IMR-90 (cell line): ENCODE measurements at places on chromosomes 5 and 9. TPM values are rescaled to one million over a fixed set of nuclear protein-coding genes. Genes with fewer than 3 reads are reported as not detected.
A peak's percentile ranks its signal among the peaks of the same experiment; 100 is the strongest.

Gene CHSY3
- 1.3 and 1.4 TPM in 2 replicates for total RNA-seq

Gene CCDC152
- total RNA-seq: 0.90 and 1.9 TPM in 2 replicates

Gene ERMP1
- 4.7 and 5.0 TPM in 2 replicates for total RNA-seq

Gene EGR1
- total RNA-seq: 2.9 and 5.8 TPM in 2 replicates

Gene LCN12
- total RNA-seq: not detected in 2 replicates

Gene PCDHGB3
- total RNA-seq: 5.9 and 6.7 TPM in 2 replicates

Gene ACTBL2
- total RNA-seq: 1.6 and 1.7 TPM in 2 replicates

Gene PLAC8L1
- total RNA-seq: not detected in 2 replicates

Gene UNC13B
- total RNA-seq: 12.2 and 14.3 TPM in 2 replicates

Gene GPR150
- total RNA-seq: under 0.01 TPM in 2 replicates

Gene ENTREP1
- not detected in 2 replicates for total RNA-seq

GRCh38 chr5:116410336-116410890 lies 164.2 kb downstream of the SEMA6A start:
- no peaks in the 10 kb centered on the region for H3K27me3 ChIP-seq
- DNase-seq: peak; percentile 5
- no peaks in the 10 kb centered on the region for H3K36me3 ChIP-seq
- H3K27ac ChIP-seq: no peak overlapping the region
- H3K4me1 ChIP-seq: no peaks in the 10 kb centered on the region

DNA sequence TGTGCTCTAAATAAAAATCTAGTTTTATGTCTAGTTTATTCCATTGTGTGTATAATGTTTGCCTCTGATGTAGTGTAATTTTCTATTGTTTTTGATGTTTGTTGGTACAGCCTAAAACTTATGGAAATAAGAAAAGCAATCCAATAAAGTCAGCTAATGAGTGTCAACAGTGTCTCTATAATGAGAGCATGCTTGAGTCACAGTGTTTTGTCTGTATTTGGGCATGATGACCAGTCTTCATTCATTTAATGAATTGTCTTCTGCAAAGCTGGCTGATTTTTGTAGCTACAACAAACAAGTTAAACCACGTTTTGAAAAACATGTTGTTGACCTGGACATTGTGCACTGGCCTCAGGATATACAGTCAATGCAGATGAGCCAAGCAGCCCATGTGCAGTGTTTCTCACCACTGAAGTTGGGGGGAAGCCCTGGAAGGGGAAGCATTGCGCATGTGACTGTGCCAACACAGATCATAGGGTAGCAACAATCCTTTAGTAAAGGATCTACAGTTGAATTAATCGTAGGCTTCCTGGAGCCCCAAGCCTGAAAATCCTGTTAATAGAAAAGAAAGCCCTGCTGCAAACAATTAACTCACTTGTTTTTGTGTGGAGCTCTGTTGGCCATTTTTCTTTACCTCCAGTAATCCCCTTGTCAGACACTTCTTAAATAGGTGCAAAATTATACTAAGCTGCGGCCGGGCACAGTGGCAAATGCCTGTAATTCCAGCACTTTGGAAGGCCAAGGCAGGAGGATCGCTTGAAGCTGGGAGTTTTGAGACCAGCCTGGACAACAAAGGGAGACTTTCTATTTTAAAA lies 88.0 kb downstream of the INIP start:
- H3K36me3 ChIP-seq: no peaks in the 10 kb centered on the region
- H3K27ac ChIP-seq: no peak overlapping the region
- H3K4me3 ChIP-seq: no peak overlapping the region
- H3K4me1 ChIP-seq: no peaks in the 10 kb centered on the region
- no peak for DNase-seq

- no peak overlapping the region for H3K4me3 ChIP-seq
- H3K4me1 ChIP-seq: no peaks in the 10 kb centered on the region
- DNase-seq: no peak
These were observed 5.8 kb upstream of the ALDH1A1 start for GRCh38 chr9:72958485-72959281.

DNA sequence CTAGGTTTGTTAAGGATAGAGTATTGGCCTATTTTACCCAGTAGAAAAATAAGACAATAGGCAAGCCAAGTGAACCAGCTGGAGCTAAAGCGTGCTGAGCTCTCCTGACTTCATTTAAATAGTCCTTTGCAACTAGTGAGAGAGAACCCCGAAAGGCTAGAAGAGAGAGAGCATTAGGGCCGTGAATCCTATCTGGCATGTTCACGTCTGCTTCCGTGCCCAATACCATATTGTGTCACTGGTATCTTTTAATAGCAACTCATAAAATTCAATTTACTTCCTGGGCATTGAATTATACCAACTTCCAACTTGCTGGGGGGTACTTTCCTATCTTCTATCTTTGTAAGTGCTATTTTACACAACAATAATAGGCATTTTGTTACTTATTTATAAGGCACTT lies 13.8 kb downstream of the DNAJC18 start:
- H3K4me1 ChIP-seq: peaks cover 2% of the 10 kb centered on the region; the same call in 1 of the 2 replicates
- H3K27me3 ChIP-seq: no peaks in the 10 kb centered on the region
- no peak overlapping the region for H3K4me3 ChIP-seq

- H3K4me3 ChIP-seq: no peak overlapping the region
- no peaks in the 10 kb centered on the region for H3K36me3 ChIP-seq
- no peak overlapping the region for H3K27ac ChIP-seq
- no peaks in the 10 kb centered on the region for H3K27me3 ChIP-seq
These were observed 89.4 kb downstream of the SNX18 start for GRCh38 chr5:54607006-54607405.

- H3K36me3 ChIP-seq: no peaks in the 10 kb centered on the region
- H3K4me1 ChIP-seq: peaks cover 6% of the 10 kb centered on the region
- peaks cover 40% of the 10 kb centered on the region for H3K27me3 ChIP-seq
- peak; percentile 12 for DNase-seq
- H3K4me3 ChIP-seq: no peak overlapping the region
These were observed 9.4 kb upstream of the SLC6A7 start for GRCh38 chr5:150180241-150181026.

DNA sequence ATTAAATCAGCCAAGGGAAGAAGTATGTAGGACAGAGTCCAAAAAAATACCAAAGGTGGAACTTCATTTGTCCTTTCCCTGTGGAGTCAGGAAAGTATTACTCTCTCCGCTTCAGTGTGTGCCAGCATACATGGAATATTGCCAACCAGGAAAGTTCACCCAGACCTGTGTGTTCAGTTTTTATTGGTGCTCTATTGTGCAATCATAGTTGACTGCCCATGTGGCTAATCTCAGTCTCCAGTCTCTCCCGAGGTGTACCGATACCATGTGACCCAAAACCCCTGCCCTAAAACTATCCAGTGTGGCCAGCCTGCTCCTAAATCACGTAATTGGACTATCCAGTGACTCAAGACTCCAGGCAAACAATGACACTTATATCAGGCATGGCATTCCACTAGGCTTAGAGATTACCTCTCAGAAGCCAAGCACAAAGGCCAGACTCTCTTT lies 38.8 kb downstream of the NFX1 start:
- peaks cover 16% of the 10 kb centered on the region for H3K36me3 ChIP-seq
- H3K27me3 ChIP-seq: no peaks in the 10 kb centered on the region
- H3K4me1 ChIP-seq: peaks cover 17% of the 10 kb centered on the region
- H3K27ac ChIP-seq: peak overlapping the region; percentile 67
- DNase-seq: peak; percentile 94

- no peaks in the 10 kb centered on the region for H3K36me3 ChIP-seq
- H3K4me1 ChIP-seq: no peaks in the 10 kb centered on the region
- no peak overlapping the region for H3K4me3 ChIP-seq
- no peak for DNase-seq
- no peaks in the 10 kb centered on the region for H3K27me3 ChIP-seq
- no peak overlapping the region for H3K27ac ChIP-seq
These were observed 151.6 kb downstream of the SLIT3 start for GRCh38 chr5:169149317-169149716.

GRCh38 chr5:143649937-143650621 lies 161.9 kb upstream of the HMHB1 start:
- no peaks in the 10 kb centered on the region for H3K27me3 ChIP-seq
- DNase-seq: peak; percentile 21
- no peak overlapping the region for H3K27ac ChIP-seq
- no peak overlapping the region for H3K4me3 ChIP-seq

DNA sequence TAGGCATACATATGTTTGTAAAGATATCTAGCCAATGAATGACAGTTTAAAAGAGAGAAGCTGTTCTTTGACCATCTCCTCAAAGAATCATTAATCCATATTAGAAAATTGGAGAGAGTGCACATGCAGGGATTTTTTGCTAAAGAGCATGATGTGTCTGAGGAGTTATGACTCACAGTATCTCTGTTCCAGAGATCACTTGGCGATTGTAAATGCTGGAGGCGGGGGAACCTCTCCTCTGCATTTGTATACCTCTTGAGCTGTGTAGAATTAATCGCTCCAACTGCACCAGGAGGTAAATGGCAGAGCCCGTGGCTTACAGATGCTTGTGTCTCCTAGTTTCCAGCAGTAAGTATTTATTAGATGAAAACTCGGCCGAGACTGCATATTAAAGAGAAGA lies 3.6 kb upstream of the SPATA31D1 start:
- H3K4me1 ChIP-seq: peaks cover 1% of the 10 kb centered on the region; the same call in 1 of the 2 replicates
- no peak overlapping the region for H3K27ac ChIP-seq
- no peak overlapping the region for H3K4me3 ChIP-seq
- DNase-seq: peak; percentile 53

DNA sequence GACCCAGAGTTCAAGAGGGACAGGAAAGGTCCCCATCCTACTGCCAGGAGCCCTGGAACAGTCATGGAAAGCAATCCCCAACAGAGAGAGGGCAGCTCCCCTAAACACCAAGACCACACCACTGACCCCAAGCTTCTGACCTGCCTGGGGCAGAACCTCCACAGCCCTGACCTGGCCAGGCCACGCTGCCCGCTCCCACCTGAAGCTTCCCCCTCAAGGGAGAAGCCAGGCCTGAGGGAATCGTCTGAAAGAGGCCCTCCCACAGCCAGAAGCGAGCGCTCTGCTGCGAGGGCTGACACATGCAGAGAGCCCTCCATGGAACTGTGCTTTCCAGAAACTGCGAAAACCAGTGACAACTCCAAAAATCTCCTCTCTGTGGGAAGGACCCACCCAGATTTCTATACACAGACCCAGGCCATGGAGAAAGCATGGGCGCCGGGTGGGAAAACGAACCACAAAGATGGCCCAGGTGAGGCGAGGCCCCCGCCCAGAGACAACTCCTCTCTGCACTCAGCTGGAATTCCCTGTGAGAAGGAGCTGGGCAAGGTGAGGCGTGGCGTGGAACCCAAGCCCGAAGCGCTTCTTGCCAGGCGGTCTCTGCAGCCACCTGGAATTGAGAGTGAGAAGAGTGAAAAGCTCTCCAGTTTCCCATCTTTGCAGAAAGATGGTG lies 31.6 kb downstream of the CD180 start:
- no peak for DNase-seq
- peaks cover 21% of the 10 kb centered on the region for H3K36me3 ChIP-seq
- no peak overlapping the region for H3K4me3 ChIP-seq
- no peak overlapping the region for H3K27ac ChIP-seq
- peaks cover 2% of the 10 kb centered on the region; the same call in 1 of the 2 replicates for H3K4me1 ChIP-seq

DNA sequence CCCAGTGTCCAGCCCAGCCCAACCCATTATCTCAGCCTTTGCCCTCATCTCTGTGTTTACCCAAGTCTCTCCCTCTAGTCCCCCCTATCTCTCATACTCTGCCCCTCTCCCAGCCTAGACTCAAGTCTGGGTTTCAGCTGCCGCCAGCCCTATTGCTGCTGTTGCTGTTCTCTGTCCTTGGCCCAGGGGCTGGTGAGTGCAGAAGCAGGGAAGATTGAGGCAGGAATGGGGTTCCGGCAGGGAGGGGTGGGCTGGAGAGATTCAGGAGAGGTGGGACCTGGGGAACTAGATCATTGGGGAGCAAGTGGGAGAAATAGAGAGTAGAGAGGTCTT lies 702 bp downstream of the TMEM8B start:
- peak overlapping the region; percentile 91 for H3K4me3 ChIP-seq
- no peaks in the 10 kb centered on the region for H3K36me3 ChIP-seq
- peaks cover 8% of the 10 kb centered on the region for H3K4me1 ChIP-seq
- H3K27ac ChIP-seq: peak overlapping the region; percentile 74
- no peaks in the 10 kb centered on the region for H3K27me3 ChIP-seq

GRCh38 chr5:80867233-80867632 lies 92.9 kb upstream of the RASGRF2 start:
- H3K4me3 ChIP-seq: no peak overlapping the region
- H3K4me1 ChIP-seq: peaks cover 5% of the 10 kb centered on the region; the same call in 1 of the 2 replicates
- H3K27ac ChIP-seq: no peak overlapping the region
- DNase-seq: peak; percentile 13
- no peaks in the 10 kb centered on the region for H3K27me3 ChIP-seq
- no peaks in the 10 kb centered on the region for H3K36me3 ChIP-seq

DNA sequence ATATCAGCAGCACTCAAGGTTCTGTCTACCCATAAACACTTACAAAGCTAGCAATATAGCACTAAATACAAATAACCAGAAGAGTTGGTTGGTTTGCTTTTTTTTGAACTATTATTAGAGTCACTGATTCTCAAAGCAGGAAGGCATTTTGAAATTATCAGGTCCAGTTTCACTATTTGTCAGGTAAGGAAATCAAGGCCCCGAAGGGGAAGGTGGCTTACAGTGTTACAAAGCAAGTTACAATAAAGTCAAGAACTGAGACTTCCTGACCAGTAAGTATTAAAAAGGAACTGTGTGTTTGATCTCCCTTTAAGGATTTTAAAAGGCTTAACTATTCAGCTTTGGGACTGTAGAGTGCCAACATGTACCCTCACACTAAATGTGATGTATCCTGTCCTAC lies 10.8 kb downstream of the C5orf15 start:
- no peak for DNase-seq
- H3K4me1 ChIP-seq: peaks cover 5% of the 10 kb centered on the region
- peaks cover 12% of the 10 kb centered on the region for H3K36me3 ChIP-seq
- H3K4me3 ChIP-seq: no peak overlapping the region
- no peaks in the 10 kb centered on the region for H3K27me3 ChIP-seq
- H3K27ac ChIP-seq: no peak overlapping the region

DNA sequence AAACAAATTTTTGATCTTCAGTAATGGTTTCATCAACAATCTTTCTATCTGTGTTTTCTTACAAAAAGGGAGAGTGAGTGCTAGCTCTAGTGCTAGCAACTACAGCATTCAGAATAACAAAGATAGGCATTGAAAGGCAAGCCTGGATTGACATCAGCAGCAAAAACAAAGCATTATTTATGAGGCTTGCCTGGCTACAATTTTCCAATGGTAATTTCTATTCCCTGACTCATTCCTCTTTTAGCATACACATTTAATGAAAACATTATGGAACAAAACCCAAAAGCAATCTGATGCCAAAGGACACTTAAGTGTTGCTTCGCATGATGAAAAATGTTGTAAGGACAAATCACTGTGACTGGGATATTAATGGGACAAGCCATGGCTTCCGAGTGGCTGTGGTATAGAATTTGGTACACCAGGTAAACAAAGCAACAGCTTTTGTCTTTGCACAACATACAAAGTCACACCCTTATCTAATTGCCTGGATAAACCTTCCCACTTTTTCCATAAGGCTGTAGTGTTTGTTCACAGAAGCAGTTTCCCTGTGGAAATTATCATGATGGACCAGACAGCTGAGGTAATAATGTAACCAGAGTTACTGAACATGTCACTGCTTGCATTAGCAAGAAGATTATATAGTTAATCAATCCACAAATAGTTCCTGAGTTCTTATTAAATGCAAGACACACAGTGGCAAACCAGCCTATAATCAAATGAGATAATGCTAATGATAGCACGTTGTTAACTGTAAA lies 179.8 kb upstream of the EDIL3 start:
- no peaks in the 10 kb centered on the region for H3K36me3 ChIP-seq
- peak; percentile 33 for DNase-seq
- H3K4me1 ChIP-seq: no peaks in the 10 kb centered on the region
- no peak overlapping the region for H3K27ac ChIP-seq
- H3K4me3 ChIP-seq: no peak overlapping the region
